GOT3 (cell line): ENCODE measurements at places on chromosomes 16 and 17.

GRCh38 chr16:70753694-70754325 is 47.1 kb downstream of the VAC14 start:
- DNase-seq: no peak

- DNase-seq: no peak
Measured at GRCh38 chr16:79328402-79329165, 272.0 kb downstream of the MAF start.

GRCh38 chr16:58421529-58421928 is 29.3 kb downstream of the GINS3 start:
- DNase-seq: no peak

DNA sequence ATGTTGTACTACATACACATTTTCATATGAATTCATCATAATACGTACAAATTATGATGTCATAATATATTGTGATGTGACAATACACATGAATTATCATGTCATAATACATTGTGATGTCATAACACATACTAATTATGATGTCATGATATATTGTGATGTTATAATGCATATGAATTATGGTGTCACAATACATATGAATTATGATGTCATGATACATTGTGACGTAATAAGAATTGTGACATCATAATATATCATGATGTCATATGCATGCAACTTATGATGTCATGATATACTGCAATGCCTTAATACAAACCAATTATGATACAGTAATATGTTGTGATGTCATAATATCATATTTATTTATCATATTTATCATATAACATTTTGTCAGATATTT is 2074.3 kb downstream of the TP53TG3F start:
- DNase-seq: no peak

DNA sequence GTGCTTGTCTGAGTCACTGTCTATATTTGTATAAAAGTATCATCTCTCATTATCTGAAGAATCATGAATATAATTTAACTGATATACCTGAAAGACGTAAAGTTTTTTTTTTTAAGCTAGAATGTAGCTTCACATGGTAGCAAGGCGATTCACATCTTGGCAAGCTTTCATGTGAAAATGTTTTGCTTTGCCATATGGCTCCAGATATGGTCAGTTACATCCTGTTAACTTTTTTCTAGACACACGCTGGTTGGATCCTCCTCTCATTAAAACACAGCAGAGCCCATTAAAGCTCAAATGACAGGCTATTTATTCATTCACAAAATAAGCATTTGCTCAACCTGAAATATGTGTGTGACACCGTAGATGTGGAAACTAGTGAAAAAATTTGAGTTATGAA is 412.8 kb downstream of the KIF2B start:
- no peak for DNase-seq

DNA sequence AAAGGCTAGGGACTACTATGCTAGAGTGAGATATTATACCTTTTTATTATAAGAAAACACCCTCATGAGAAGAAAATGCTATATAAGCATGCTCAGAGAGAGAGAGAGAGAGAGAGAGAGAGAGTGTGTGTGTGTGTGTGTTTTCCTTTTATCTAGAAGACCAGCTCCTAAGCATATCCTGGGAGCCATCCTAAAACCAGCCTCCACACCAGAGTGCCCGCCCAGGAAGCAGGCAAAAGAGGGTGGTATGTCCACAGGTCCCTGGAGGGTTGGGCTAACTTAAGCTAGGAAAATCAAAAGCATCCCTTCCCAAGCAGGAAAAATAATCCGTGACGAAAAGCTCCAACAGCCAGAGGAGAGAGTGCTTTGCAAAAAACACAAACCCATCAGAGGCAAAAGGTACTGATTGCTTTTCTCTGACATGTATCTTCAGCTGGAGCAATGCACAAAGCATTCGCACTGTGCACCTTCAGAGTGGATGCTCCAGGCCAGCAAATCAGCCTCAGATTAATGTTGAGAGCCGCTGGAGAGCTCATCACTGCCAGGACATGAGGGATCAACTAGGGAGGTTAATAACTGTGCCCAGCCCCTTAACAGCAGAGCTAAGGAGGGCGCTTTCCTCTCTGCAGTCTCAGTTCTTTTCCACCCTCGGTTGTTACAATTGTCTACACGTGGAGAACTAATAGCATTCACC is 125.1 kb downstream of the SLC39A11 start:
- no peak for DNase-seq

GRCh38 chr17:17352836-17353624 is 49.9 kb downstream of the NT5M start:
- DNase-seq: no peak

- no peak for DNase-seq
Measured at GRCh38 chr16:12417815-12418211, 385.9 kb downstream of the CPPED1 start.

GRCh38 chr17:46848534-46848933 is 2.8 kb upstream of the WNT9B start:
- DNase-seq: no peak

DNA sequence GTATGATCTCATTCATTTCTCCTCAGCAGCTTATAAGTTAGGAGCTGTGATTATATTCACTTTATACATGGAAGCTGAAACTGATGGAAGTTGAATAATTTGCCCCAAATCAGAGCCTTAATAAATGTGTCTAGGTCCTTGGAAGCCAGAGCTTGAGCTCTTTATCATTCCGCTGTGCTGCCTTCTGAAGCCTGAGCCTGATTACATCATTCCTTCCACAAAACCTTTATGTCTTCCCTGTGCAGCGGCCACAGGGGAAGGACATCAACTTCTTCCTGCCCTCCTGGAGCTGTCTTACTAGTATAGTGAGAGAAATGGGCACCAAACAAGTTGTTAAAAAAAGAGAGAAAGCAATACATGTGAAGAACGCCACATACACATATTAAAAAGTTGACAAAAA is 6.8 kb downstream of the TNRC6C start:
- DNase-seq: no peak

DNA sequence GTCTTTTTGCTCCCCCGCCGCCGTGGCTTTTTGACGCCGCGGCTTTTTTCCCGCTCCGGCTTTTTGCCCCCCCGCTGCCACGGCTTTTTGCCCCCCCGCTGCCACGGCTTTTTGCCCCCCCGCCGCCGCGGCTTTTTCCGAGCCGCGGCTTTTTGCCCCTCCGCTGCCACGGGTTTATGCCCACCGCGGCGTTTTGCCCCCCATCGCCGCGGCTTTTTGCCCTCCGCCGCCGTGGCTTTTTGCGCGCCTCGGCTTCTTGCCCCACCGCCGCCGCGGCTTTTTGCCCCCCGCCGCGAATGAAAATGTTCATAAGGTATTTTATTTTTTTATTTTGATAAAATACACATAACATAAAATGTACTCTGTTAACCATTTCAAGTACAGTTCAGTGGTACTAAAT is 527.2 kb upstream of the WSB1 start:
- no peak for DNase-seq

- DNase-seq: no peak
Measured at GRCh38 chr16:17002565-17002964, 468.2 kb downstream of the XYLT1 start.

GRCh38 chr17:48719642-48720265 is 2.6 kb downstream of the PRAC1 start:
- no peak for DNase-seq

DNA sequence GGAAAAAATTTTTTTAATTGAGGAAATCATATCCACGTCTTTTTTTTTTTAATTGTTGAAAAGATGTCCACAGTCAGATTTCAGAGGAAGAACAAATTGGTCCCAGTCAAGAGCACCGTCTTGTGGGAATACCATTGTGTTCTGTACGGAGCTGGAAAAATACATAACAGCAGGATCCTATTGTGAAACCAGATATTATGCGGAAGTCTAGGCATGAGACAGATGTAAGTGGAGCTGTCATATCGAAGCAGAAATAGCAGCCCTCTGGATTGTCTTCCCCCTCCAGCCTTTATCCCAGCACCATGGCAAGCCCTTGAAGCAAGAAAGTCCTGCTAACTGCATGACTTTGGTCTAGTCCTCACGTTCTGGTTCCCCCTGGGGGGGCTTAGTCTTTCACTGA is 391.6 kb upstream of the ASIC2 start:
- DNase-seq: no peak

- DNase-seq: no peak
Measured at GRCh38 chr17:18229254-18229653, 3.8 kb downstream of the LLGL1 start.

GRCh38 chr17:38460716-38461630 is 32.7 kb downstream of the ARHGAP23 start:
- DNase-seq: no peak

GRCh38 chr17:78316115-78316866 is 43.6 kb downstream of the SOCS3 start:
- no peak for DNase-seq

DNA sequence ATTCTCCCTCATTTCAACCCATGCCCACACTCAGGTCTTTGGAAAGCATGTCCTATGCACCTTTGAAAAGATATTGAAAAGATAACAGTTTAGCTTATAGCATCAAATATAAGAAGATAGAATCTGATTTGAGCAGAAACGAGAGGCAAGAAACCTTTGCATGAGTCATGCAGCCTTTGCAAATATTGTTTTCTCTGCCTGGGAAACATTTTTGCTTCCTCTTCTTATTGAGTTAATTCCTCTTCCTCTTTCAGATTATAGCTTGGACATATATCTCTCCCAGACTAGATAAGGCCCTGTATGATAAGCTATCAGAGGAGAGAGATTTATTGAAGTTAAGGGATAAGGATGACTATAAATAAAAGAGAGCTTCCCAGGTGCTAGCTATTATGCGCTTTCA is 46.1 kb upstream of the KCNJ2 start:
- no peak for DNase-seq

- no peak for DNase-seq
Measured at GRCh38 chr17:1298606-1299005, 19.1 kb downstream of the TRARG1 start.

GRCh38 chr16:61555718-61556441 is 480.4 kb downstream of the CDH8 start:
- no peak for DNase-seq

DNA sequence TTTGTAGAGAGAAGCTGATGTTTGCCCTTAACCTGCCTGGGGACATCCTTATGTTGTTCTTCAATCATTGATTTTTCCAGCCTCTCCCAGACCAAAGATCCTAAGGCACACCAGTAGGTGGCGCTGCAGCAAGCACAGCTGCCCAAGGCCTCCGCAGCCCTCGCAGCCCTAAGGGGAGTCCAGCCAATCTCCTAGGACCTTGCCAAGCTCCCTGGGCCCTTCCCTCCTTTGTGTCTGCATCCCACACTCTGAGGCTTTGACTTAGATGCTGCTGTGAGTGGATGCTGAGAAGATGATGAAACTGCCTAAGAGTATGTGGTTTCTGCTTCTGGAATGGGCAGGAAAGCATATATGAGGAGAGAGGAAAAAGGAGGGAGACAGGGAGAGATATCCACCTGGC is 47.1 kb downstream of the SPACA3 start:
- DNase-seq: no peak

DNA sequence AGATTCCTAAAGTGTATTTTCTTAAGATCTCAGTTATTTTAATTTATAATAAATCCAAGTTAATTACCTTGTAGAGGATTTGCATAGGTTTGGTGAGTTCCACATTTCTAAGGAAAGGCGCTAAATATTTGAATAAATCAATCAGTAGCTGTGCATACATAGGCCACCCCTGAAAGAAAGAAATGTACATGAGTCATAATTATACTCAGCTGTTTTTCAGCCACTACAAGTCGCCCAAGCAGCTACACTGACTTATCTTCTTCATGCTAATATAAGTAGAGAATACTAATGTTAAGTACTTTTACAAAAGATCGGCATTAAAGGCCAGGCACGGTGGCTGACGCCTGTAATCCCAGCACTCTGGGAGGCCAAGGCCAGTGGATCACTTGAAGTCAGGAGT is 14.9 kb downstream of the SETD6 start:
- no peak for DNase-seq

GRCh38 chr16:68752602-68753001 is 15.5 kb downstream of the CDH1 start:
- DNase-seq: no peak

DNA sequence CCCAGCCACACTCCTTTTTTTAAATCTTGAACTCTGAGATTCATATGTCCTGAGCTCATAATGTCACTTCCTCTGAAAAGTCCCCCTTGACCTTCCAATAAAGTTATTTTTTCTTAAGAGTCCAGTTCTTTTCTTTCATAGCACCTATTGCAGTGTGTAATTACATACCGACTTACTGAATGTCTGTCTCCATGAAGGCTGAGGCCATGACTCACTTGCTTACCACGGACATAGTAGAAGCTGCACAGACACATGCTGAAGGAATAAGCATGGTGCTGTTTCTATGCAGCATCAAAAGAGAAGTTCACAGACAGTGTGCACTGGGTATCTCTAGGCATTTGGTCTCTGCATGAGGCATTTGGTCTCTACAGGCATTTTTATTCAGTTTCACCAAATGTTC is 77.2 kb downstream of the C17orf67 start:
- no peak for DNase-seq

DNA sequence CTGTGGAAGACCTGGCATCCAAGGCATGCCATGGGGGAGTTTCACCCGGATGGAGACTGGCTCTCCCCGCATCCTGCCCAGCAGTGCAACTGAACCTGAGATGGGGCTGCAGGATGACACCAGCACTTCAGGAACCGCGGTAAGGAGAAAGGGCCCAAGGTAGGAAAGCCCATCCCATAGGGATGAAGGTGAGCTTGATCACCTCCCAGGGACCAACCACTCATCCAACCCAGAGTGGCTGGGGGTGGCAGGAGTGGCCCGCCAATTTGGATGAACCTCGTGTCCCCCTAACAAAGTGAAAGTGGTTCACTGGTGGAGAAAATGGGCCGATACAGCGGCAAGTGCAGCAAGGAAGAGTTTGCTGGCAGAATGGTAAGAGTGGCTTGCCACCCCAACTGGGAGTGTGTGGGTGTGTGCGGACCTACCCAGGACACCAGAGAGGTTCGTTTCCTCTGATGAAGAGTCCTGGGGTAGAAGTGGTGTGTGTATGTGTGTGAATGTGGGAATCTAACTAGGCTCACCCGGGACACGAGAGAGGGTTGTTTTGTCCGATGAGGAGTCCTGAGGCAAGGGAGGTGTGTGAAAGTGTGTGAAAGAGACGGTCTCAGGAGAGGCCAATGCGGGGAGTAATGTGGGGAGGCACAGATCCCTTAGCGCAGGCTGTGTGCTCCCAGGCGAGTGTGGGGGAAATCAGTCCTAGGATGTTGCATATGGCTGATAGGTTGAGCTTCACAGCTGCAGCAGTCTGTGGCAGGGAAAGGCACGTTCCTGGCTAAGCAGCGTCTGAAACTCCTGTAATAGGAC is 22.6 kb downstream of the ACSM1 start:
- no peak for DNase-seq

DNA sequence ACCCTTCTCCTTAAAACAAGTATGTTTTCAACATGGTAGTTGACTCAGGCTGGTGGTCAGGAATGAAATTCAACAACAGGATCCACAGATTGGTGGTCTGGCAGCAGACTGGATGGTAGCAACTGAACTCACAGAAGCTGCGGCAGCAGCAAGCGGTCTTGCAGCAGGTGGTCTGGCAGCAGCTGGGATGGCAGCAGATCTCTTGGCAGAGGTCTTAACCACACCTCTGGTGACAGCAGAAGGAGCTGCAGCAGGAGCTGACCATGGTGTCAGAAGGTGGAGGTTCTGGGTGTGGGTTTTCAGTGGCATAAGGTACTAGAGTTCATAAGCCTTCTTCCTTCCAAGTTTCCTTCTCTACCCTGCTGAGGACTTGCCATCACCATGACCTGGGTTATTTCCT is 2.2 kb upstream of the KRTAP4-1 start:
- DNase-seq: no peak
